Activated T-cell treated with anti-CD3 and anti-CD28 coated beads, Interleukin-2, amount 50 U/mL, for 4 hours (primary cell): ENCODE measurements at places on chromosomes 2 and 18. TPM values are rescaled to one million over a fixed set of nuclear protein-coding genes. Genes with fewer than 3 reads are reported as not detected.

UNC80 gene
- 0.03 TPM for total RNA-seq

TUBA4B gene
- total RNA-seq: not detected

WDPCP gene
- 3.5 TPM for total RNA-seq

C2orf66 gene
- total RNA-seq: not detected

TMEM178A gene
- total RNA-seq: not detected

NPPC gene
- 0.79 TPM for total RNA-seq
